NCI-H1417 treated with DMSO at 0.1 percent for 48 hours (cell line): ENCODE measurements at places on chromosomes 6 and 20.

- no peak for DNase-seq
Observed at GRCh38 chr6:11890849-11891248, 112.2 kb upstream of the ADTRP start.

- no peak for DNase-seq
Observed at GRCh38 chr6:37917566-37917965, 98.0 kb downstream of the ZFAND3 start.

DNA sequence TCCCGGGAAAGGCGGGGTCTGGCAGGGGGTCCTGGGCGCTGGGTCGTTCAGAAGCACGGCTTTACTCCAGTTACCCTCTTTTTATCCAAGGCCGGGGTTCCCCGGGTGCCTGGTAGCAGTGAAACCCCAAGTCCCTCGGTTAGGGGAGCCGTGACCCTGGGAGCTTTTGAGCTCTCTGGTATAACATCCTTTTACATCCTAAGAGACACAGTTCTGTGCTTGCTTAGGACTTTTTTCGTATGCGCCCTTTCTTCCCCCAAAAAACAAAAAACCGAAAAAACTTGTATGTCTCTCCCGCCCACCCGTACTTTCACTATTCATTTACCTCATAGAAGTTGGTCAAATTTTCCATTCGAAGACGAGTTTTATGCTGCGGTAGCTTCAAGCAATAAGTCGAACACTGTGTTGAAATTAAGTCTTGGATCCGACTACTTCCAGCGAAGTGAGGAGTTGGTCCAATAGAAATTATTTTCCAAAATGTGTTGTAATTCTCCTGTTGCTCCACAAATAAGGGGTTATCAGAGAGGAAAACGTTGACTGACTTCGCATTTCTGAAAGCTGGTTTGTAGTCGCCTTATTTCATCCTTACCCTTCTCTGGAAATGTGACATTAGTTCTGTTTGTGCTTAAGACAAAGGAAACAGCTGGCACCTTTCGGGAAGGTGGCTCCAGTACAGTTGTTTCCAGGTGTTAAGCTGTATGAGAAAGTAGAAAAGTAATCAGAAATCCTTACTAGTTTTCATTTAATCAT, 816 bp upstream of the MAN1A1 start:
- DNase-seq: no peak

DNA sequence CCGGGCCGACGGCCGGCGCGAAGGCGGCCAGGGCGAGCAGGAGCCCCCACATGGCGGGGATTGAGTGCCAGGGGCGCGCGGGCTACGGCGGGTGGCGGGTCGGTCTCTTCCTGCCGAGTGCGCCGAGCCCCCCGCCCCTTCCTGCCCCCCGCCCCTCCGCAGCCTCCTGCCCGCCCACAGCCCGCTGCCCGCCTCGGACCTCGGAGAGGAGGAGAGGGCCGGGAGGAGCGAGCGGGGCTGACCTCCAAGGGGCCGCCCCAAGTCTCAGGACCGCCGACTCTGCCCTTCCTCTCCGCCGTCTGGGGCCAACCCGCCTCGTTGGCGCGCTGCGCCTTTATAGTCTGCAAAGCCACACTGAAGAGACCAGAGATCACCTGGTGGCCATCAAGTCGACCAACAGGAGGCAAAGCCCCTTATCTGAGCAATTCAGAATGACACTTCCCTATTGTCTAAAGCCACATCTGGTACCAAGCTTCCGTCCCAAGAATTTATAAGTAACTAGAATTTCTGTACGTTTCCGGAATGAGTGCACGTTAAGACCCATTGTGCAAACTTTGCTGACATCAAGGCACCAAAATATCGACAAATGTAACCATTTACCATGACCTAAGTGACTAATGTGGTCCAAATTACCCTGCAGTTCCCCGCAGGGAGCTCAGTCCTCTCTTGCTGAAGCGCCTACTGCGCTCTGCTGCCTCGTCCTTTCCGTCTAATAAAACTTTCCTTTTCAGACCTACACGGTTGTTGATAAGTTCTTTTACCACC, at the start of gene CPXM1:
Gene CPXM1 (minus strand): TSS at position 107 of the 765 bp plus-strand sequence. CDS start 55 bp downstream, at position 52.
- DNase-seq: no peak

GRCh38 chr6:20211037-20211940, 980 bp downstream of the MBOAT1 start:
- no peak for DNase-seq

DNA sequence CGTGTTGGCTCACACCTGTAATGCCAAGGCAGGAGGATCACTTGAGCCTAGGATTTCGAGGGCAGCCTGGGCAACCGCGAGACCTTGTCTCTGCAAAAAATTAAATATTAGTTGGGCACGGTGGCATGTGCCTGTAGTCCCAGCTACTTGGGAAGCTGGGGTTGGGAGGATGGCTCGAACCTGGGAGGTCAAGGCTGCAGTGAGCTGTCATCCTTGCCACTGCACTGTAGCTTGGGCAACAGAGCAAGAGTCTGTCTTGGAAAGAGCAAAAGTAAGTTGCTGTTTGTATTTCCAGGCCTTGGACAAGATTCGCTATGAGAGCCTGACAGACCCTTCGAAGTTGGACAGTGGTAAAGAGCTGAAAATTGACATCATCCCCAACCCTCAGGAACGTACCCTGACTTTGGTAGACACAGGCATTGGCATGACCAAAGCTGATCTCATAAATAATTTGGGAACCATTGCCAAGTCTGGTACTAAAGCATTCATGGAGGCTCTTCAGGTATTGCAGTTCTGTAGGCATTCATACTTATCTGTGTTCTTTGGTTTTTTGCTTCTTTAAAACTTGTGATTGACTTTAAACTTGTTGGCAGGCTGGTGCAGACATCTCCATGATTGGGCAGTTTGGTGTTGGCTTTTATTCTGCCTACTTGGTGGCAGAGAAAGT, 2.3 kb downstream of the HSP90AB1 start:
- DNase-seq: no peak

GRCh38 chr6:64270083-64270482, 634.5 kb downstream of the PHF3 start:
- DNase-seq: no peak

GRCh38 chr6:44898296-44898930, 429.7 kb upstream of the RUNX2 start:
- DNase-seq: no peak

DNA sequence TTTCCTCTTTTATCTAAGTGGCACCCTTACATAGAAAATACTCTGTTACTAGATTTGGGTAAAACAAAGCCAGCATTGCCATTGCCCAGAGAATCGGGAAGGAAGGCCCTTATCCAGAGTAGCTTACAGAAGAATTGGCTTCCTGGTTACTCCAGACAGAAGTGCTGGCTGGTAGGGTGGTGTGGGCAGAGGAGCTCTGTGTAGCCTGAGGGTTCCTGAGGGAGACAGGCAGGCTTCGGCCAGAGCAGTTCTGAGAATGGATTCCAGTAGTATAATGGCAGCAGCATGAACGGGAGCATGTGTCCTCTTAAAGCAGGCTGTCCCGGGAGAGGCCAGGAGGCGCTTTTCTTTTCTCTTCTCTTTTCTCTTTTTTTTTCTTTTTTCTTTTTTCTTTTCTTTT, 11.9 kb downstream of the CUL9 start:
- DNase-seq: no peak

GRCh38 chr6:5765141-5765760, 241.5 kb downstream of the NRN1 start:
- no peak for DNase-seq
